ENCODE measurements at places on chromosomes 1 and 21.

DNA sequence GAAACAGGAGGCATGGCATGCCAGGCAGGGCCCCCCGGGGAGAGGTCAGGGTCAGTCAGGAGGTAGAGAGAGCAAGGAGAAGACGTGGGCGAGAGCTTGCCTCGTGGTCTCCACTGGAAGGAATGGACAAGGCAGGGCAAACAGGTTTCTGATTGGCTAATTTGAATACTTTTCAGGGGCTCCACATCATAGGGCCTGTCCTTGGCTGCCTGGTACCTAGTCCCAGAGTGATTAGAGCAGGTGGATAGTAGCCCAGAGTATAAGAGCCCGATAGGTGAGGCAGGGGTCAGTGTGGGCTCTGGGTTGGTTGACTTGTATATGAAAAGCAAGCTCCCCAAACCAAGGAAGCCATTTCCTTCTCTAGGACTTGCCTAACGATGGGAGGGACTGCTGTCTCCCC, 178.6 kb downstream of the ZP4 start:
- no peak for DNase-seq

GRCh38 chr21:42513151-42513984, at the start of gene SLC37A1:
Gene SLC37A1 (plus strand): TSS chr21:42513852. CDS start chr21:42518455, 4,603 bp downstream.
- DNase-seq, result peak; percentile 65

DNA sequence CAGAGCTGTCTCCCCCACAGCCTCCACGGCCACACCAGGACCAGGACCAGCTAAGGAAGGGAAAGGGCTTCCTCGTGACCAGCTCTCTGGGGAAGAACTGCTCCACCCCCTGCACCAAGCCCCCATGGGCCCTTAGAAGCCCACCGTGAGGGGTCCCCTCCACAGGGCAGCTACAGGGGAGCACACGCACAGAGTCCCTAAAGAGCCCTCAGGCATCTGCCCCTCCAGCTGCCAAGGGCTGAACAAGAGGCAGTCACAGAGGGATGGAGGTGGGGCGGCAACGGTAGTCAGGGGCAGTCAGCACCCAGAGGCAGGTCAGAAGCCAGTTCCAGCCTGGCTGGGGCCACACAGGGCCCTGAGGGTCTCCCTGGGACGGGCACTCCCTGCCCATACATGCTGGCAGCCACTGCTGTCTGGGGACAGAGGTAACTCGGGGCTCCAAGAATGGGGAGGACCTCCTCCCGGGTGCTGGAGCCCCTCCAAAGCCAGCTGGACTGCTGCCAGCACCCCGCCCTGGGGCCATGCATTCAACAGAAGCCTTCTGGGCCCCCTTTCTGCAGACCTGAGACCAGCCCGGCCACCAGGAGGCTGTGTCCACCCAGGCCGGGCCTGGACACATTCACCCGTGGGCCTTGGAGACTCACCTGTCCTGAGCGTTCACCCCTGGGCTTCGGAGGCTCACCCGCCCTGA, 18.7 kb downstream of the SLC19A1 start:
- no peak for DNase-seq

DNA sequence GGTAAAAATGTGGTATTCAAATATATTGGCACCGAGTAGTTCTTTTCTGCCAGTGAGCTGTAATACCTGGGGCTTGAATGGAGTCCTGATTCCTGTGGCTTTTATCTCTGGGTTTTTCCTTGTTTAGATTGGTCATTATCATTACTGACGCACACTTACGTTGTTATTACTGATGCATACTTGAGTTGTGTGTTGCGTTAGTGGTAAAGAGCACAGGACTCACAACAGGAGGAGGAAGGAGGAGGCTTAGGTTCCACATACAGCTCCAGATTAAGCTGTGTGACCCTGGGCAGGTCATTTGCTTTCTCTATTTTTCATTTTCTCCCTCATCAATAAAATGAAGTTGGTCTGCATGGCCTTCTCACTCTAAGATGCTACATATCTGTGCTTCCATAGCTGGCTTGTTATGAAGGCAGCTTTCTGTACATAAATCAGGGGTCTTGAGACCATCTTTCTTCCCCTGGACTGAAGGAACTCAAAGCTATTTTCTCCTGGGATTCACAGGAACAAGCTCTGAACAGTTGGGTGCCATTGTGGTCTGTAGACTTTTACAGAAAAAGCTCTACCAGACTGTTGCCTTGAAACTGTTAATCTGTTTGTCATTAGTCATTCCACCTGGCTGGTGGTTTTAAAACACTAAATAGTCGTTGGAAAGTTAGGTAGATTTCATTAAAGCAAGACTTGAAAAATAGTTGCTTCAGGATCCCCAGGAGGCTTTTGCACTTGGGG, 5.6 kb downstream of the ARID1A start:
- DNase-seq, result no peak

DNA sequence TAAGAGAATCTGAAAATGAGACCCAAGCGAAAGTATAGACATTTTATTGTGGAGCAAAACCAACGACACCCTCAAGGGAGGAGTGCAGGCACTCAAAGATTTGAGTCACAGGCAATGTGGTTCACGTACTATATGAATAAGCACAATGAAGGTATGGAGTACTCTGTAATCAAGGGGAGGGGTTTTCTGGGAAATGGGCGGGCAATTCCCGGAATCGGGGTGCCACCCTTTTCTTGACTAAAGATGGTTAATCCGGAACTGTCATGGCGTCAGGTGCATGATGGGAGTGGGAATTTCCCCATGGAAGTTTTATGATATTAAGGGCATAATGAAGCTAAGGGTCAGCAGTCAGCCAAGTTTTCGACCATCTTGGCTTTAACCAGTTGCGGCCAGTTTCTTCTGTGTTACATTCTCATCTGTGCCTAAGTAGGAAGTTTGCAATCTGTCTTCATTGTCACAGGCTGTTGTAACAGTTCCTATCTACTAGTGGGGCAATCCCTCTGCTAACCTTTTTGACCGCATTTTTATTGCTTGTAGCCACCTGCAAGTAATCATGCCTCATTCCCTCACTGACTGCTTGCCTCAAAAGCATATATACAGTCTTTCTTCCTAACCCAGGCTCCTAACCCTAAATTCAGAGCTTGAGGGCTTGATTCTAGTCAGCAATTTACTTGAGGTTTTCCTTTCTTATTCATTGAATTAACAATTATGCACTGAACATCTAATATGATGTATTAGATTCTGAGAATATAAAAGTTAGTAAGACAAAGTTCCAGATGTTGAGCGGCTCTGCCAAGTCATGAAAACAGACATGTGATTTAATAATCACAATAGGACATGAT, 775 bp upstream of the AIM2 start:
- peak; percentile 97 for DNase-seq

DNA sequence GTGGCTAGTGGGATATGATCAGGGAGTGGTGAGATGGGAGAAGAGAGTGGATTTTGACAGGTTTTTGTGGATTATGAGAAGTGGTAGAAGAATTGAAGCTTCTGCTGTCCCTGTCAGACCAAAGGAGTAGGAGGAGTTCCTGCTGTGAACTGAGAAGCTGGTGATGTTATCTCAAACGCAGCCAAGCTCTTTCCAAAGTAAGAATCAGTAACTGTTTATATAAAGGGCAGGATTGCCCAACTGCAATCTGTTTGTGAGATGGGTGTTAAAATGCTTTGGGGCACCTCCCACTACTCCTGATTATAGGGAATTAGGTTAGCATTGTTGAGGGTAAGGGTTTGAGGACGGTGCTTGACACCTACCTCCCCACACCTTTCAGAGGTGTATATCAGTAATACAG, 60.5 kb upstream of the USP25 start:
- no peak for DNase-seq

GRCh38 chr1:208235356-208235981, 8.7 kb downstream of the PLXNA2 start:
- no peak for DNase-seq

- no peak for DNase-seq
Measured at GRCh38 chr1:231313661-231314060, 24.0 kb downstream of the EXOC8 start.

- DNase-seq, result peak; percentile 0
Measured at GRCh38 chr1:233543338-233544255, 70.3 kb upstream of the KCNK1 start.

- no peak for DNase-seq
Measured at GRCh38 chr1:227069490-227069889, 129.4 kb downstream of the COQ8A start.

DNA sequence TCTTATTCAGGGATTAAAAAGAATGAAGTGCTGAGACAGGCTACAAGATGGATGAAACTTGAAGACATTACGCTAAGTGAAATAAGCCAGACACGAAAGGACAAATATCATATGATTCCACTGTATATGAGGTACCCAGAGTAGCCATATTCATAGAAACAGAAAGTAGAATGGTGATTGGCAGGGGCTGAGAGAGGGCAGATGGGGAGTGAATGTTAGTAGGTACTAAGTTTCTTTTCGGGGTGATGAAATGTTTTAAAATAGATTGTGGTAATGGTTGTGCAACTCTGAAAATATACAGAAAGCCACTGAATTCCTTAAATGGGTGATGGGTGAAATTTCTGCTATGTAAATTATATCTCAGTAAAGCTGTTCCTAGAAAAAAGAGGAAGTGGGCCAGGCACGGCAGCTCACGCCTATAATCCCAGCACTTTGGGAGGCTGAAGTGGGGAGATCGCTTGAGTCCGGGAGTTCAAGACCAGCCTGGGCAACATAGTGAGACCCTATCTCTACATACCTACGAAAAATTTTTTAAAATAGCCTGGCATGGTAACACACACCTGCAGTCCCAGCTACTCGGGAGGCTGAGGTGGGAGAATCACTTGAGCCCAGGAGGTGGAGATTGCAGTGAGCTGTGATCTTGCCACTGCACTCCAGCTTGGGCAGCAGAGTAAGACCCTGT, 15.9 kb downstream of the SLC27A3 start:
- peak; percentile 97 for DNase-seq

- no peak for DNase-seq
Measured at GRCh38 chr1:233514946-233515391, 98.9 kb upstream of the KCNK1 start.

DNA sequence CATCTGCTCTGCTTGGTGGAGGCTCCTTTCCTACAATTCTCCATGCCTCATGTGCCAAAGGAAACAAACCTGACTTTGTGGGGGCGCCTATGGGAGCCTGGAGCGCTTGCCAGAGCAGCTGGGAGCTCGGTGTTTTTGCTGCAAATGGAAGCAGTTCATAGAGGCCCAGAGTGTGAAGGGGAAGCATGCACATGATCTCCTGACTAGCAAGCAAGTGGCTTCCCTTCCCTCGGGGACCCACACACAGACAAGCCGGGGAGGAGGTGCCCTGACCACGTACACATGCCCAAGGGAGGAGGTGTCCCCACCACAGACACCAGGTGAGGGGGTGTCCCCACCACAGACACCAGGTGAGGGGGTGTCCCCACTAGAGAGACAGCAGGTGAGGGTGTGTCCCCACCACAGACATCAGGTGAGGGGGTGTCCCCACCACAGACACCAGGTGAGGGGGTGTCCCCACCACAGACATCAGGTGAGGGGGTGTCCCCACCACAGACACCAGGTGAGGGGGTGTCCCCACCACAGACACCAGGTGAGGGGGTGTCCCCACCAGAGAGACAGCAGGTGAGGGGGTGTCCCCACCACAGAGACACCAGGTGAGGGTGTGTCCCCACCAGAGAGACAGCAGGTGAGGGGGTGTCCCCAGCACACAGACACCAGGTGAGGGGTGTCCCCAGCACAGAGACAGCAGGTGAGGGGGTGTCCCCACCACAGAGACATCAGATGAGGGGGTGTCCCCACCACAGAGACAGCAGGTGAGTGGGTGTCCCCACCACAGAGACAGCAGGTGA, 106.8 kb downstream of the CRYAA start:
- DNase-seq, result no peak

GRCh38 chr21:14901482-14901958, 163.3 kb downstream of the NRIP1 start:
- peak; percentile 69 for DNase-seq

DNA sequence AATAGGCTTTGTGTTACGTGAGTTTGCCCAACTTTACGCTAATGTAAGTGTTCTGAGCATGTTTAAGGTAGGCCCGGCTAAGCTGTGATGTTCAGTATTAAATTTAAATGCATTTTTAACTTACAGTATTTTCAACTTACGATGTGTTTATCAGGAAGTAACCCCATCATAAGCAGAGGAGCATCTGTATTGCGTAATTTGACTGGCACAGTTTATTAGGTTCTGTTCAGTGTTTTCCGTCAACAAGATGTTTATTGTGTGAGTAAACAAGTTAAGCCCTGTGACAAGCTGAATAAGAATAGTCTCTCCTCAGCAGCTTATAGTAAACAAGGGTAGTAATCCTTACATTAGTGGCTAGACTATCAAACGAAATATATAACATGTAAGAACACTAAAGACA, 27.2 kb upstream of the SHISA4 start:
- DNase-seq, result no peak

- no peak for DNase-seq
Measured at GRCh38 chr1:42266253-42267135, 68.5 kb downstream of the FOXJ3 start.

GRCh38 chr1:234554218-234554697, 55.7 kb downstream of the IRF2BP2 start:
- DNase-seq, result no peak

DNA sequence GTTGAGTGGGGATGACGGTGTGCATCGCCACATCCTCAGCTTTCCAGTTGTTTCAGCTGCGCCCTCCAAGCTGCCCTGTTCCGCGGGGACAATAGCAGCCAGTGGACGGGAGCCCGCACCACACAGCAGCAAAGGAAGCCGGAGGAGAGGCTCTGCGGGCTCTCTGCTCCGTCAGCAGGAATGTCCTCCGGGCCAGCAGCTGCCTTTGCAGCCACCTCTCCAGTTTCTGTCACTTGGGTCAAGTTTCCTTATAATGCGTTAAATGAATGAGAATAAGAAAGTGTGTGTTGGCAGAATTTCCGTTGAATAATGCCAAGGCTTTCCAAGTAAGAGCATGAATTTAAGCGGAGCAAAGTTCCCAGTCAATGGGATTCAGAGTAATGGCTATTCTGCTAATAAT, 263.3 kb downstream of the KIF26B start:
- no peak for DNase-seq

GRCh38 chr21:45926281-45926680, 55.3 kb upstream of the COL6A1 start:
- DNase-seq, result no peak

DNA sequence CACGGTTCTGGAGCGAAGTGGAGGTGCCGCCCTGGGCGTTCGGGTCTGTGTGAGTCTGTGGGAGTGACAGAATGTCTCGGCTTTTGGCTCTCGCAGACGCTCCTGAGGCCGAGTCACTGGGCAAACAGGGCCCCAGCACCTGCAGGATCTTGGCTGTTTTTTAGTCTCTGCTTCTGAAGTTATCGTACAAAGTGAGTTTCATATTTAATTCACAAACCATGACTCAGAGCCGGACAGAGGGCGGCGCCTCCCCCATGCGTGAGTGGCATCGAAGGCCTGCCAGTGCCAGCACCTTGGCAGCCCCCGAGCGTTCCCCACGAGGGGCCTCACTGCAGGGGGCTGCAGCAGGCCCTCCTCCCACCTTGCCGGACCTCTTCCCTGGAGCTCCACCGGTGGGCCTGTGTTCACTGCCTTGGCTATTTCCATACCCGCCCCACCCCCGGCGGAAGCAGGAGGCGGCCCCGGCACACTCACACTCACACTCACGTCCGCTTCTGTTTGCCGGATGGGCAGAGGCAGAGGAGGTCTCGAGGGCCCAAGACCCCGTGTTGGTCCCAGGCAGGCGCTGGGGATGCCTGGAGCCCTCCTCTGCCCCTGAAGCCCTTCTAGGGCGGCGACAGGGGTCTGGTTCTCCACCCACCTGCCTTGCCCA, 56.3 kb downstream of the MORN1 start:
- DNase-seq, result no peak

GRCh38 chr21:37915941-37916309, 332 bp downstream of the KCNJ6 start:
- DNase-seq, result no peak

GRCh38 chr1:23904748-23905357, 8.3 kb downstream of the CNR2 start:
- DNase-seq, result no peak

Data from suppressor macrophage treated with lipopolysaccharide for 4 hours (primary cell).